ENCODE measurements at places on chromosomes 7 and 10.

DNA sequence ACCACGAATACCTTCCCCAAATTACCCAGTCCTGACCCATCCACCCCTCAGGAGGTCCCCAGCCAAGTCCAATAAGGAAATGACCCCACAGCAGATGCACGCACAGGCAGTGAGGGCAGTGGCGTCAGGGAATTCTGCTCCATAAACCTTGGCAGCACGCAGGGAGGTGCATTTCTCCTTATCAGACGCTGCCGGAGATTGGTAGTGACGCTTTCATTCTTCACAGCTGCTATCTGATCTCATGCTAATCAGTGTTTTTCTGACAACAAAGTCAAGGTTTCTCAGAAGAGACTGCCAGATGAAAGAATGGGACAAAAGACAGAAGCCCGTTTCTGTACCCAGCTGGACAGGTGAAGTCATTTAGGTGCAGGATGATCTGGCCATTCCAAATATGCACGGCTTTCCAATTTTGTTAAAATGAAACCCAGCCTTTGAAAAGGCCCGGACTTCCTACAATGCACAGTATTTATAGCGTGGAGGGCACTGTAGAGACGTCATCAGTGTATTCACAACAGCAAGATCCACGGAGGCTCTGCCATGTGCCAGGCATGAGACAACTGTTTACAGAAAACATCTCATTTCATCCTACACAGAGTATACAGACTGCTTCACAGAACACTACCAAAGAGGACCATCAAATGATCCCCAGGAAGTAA lies 35.3 kb downstream of the DIP2C start:
- no peak for DNase-seq

DNA sequence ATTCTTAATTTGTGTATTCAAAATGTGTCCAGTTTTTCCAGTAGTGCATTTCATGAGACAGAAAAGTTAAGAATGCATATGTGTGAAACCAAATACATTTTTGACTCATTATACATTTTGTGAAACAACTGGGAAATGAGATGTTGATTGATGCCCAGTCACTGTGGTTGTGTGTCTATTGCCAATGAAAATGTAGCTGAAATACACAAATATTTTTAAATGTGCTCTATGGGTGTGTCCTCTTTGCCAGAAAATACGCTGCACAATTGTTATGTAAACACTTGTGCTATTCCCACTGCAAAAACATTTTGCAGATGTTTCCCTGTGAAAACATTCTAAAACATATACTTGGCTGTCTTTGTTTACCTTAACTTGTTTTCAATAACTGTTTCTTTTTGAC lies 395.2 kb downstream of the TFEC start:
- no peak for DNase-seq

- no peak for DNase-seq
Measured at GRCh38 chr7:98315318-98315993, 34.0 kb downstream of the BRI3 start.

GRCh38 chr10:127266431-127266830 lies 70.0 kb upstream of the INSYN2A start:
- no peak for DNase-seq

GRCh38 chr7:7180725-7181449 lies 1.5 kb upstream of the C1GALT1 start:
- DNase-seq, result no peak

- DNase-seq, result no peak
Measured at GRCh38 chr7:3683546-3684539, 382.8 kb downstream of the SDK1 start.

- DNase-seq, result no peak
Measured at GRCh38 chr7:1618475-1618874, 48.6 kb upstream of the PSMG3 start.

DNA sequence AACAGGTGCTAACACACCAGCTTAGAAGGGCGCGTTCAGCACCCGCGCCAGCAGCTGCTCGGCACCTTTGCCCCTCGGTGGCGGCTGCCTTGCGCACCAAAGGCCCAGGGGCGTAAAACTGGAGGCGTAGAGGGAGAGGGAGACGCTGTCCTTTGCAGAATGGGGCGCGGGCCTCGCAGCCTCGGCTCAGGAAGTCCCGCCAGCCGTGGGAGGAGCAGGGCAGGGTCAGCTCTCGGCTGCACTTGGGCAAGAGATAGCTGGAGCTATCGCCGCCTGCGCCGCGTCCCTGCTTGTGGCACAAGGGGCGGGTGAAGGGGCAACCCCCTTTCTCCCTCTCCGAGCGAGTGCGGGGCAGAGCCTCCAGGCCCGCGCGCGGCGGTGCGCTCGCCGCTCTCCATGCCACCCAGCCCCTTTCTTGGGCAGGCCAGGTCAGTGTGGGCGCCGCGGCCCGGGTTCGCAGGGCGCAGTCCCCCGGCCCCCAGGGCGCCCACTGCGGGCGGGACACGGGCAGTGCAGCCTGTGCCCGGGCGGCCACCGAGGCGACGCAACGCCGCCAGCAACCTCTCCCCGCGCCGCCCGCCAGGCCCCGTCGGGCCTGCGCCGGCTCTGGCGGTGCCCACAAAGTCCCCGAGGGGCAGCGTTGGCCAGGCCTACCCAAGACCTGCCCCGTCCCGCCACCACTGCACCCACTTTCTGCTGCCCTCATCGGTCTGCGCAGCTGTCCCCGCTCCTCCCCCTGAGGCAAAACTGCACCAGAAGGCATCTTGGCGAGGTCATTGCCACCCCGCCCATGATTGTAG lies 4.1 kb downstream of the NEUROD6 start:
- no peak for DNase-seq

DNA sequence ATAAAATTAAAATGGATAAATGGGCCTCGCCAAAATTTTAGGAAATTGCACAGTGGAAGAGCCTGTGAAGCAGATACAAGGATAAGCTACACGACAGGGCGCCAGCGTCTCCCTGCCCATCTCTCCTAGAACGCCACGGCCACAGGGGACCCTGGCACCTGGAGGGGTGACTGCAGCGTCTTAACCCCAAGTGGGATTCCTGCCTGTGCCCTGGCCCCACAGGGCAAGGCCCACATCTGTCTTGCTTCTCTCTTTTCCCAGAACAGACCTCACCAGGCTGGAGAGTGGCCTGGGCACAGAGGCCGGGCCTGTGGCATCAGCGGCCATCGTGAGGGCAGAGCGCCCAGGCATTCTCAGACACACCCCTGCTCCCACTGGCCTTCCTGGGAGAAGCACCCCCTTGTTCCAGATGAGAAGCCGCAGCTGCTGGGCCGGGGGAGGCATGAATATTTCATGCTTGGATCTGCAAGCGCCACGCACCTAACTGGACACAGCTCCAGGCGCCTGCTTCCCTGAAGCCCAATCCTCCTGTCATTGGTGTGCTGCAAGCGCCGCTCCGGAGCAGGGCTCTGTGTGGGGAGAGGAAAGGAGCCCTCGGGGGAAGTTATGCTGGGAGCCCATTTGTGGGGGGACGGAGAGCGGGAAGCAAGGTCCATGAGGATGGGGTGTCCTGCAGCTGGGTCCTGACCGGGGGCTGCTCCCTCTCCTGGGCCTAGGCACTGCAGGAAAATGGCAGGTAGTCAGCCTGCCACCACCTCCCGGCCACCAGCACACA lies 153.5 kb downstream of the ELFN1 start:
- no peak for DNase-seq

DNA sequence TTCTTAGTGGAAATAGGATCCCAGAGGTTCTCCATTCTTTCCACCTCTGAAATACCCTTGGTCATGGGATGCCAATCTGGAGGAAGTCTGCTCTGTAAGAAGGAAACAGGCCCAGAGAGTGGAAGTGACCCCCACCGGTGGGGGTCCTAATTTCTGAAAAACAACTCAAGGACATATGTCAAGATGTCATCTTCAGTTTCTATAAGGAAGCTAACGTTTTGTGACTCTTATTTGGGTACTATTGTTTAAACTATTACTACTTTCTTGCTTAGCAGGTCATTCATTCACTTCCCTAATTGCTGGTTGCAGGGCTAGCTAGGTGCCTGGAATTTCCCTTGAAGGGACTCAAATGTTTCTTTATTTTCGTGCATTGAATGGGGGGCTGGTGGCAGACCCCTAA lies 1.9 kb upstream of the ZNF775 start:
- no peak for DNase-seq

DNA sequence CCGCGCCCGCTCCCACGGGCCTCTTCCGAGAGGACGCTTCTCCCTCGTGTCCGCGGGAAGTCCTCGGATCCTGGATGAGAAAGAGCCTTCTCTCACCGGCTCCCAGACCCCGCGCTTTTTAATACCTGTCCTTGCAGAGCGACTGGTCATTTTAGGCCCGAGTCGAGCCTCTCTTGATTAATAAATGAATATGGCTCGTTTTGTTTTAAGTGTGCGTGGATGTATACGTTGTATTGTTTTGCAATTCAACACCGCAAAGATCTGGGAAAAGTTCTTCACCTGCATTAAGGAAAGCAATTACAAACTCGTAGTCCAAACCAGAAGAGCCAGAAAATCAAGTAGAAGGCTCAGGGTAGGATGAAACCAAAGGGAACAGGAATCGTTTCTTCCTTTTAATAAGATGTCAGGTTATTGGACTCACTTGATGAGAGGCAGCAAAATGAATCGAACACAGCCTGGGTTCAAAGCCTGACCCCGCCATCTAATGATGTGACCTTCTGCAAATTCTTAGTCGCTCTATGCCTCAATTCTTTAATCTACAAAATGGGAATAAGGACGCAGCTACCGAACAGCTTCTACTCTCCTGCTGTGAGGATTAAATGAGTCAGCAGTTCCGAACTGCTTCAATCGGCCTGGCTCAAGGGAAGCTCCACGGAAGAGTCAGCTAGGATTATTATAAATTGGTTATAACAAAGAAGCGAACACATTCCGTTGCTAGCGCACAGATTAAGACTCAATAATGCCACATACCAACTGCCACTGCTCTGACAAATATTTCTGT lies 277.8 kb upstream of the NEBL start:
- no peak for DNase-seq

DNA sequence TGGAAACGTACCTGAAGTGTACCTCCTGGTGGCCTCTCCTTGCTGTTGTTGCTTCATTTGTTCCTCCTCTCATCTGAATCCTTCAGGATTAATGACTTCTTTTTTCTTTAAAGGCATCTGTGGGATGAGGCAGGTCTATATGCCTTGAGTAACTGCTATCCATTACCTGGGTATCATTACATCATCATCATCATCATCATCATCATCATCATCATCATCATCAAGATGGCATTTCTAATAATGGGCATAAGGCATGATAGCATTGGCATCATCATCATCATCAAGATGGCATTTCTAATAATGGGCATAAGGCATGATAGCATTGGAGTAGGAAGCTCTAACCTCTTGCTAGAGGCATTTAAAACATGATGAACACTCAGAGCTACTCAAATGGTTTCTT lies 59.9 kb downstream of the CFAP58 start:
- no peak for DNase-seq

GRCh38 chr10:6877722-6878392 lies 297.8 kb upstream of the PRKCQ start:
- no peak for DNase-seq

- DNase-seq, result no peak
Measured at GRCh38 chr7:73718438-73718881, 1.0 kb downstream of the STX1A start.

DNA sequence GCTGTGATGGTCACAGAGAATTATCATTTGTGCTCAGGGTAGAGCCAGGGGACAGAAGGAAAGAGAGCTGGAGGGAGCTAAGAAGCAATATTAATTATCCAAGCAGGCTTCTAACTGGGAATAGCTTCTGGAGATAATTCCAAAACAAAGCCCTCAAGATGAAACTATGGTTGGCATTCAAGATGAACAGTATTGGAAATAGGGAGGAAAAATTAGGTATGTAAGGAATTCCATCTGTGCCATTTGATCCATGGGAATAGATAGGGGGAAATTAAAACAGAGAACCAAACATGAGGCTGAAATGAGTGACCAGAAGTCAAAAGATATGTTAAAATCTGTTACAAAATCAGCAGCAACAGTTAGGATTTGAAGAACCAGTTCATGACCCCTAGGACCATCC lies 75.3 kb downstream of the NDUFB2 start:
- DNase-seq, result no peak

DNA sequence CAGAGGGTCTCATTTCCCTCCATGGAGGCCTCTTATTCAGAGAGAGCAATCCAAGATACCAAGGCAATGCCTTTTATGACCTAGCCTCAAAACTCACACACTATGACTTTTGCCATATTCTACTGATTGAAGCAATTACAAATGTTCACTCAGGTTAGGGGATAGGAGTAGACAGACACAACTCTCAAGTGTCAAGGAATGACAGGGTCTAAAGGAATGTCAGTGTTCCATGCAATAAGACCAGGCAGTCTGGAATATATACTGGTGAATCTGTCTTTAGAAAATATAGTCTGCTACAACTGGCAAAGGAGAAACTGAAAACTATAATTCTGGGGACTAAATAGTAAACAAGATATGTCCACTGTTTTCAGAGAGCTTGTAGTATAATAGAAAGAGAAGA lies 283.9 kb downstream of the PRKG1 start:
- DNase-seq, result no peak

- no peak for DNase-seq
Measured at GRCh38 chr7:35694161-35694783, 663 bp downstream of the HERPUD2 start.

DNA sequence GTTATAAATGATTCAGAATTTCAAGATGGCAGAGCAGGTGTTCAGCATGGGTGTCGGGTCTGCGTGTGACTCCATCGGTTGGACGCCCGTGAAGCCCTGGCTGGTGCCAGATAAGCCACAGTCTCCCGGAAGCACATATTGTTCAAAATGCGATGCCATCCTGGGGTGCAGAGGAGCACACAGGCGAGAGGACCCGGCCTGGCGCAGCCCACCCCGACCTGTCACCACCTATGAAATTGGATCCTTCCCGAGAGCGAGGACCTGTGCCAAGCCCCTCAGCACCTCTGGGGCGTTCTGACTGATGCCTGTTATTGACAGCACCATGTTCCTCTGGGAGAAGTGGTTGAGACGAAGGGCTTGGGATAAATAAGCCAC lies 110.1 kb downstream of the ACTR3B start:
- DNase-seq, result no peak

DNA sequence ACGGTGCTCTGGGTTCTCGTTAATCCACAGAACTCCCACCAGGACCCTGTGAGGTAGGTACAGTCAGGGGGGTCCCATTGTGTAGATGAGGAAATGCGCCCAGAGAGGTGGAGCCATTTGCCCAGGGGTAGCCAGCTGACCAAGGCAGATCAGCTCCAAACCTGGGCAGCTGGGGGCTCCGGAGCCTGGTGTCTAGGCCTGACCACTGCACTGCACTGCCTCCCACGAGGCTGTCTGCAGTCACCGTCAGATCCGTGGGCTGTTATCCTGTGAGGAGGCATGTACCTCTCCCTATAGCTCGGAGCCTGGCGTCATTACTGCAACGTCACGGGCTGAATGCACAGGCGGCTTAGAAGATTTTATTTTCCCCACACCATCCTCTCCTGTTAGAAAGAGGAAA lies 411.8 kb upstream of the FOXK1 start:
- DNase-seq, result no peak

GRCh38 chr10:48678041-48678440 lies 6.6 kb upstream of the WDFY4 start:
- no peak for DNase-seq

Data from NCI-H1930 (cell line).